Large intestine (tissue), 12 donors: ENCODE measurements at places on chromosomes 2 and 18. TPM values are rescaled to one million over a fixed set of nuclear protein-coding genes. Genes with fewer than 3 reads are reported as not detected.

Gene PROM2
- polyA plus RNA-seq: 2.0 TPM

Gene CCDC148
- 0.61 TPM for polyA plus RNA-seq

Gene ZNF512
- 36.7 TPM for polyA plus RNA-seq

Gene PDK1
- polyA plus RNA-seq: 13.8 TPM

Gene ADGRF3
- 0.73 TPM for polyA plus RNA-seq

DNA sequence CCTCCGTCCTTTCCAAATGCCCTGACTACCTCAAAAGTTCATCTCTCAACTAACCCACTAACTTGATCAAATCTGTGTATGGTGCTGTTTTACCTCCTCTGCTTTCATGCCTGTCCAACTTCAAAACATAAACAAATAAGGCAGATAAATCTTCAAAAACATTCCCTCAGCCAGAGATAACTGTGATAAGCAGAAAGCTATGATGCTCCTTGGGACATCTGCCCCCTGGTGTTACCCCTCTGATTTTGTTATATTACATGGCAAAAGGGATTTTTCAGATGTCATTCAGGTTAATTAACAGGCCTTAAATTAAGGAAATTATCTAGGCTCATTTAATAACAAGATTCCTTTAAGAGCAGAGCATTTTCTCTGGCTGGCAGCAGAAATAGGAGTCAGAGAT is 810.8 kb upstream of the CHAC2 start:
- no peak for DNase-seq

DNA sequence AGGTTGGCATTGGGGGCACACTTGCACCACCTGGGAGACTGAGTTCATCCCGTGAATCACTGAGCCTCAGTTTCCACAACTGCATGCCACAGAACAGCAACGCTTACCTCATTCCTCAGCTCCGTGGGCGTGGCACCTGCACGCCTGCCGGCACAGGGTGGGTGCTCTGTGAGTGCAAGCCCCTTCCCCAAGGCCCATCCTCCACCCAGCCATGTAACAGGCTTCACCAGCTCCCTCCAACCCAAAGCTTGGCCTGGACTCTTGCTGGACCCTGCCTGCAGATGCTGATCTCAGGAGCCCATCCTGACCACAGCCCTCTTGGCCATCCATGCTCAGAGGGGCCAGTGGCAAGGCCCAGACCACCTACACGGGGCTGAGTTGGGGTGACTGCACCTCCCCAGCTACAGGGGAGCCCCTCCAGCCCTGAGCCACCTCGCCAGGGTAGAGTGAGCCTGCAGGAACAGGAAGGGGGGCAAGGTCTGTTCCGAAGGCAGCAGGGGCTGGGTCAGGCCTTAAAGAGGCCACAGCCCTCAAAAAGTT is 1.8 kb downstream of the PRLH start:
- DNase-seq: no peak

- DNase-seq: no peak
Observed at GRCh38 chr18:9000733-9001132, 101.8 kb upstream of the NDUFV2 start.

- no peak for DNase-seq
Observed at GRCh38 chr2:214156971-214157370, 253.9 kb upstream of the VWC2L start.
